AG04449 (cell line): ENCODE measurements at places on chromosomes 6 and 20.

- DNase-seq, result no peak
Observed at GRCh38 chr6:27474172-27474465, 1.2 kb upstream of the ZNF184 start.

DNA sequence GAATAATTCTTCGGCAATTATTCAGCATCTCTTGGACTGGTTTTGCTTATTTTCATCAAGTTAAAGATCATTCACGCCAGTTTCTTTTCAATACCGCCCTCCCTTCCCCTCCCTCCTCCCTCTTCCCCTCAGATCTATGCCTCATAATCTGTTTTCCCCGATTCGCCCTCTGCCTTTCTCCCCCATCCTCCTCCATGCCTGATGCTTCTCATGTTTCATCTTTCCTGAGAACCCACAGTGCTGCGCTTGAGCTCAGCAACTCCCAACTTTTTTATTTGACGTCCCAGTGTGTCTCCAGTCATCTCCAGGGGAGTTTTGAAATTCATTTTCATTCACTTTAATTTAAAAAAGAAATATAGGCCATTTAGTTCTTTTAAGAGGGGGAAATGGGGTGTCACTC is 142.7 kb downstream of the PTPRT start:
- DNase-seq, result no peak

- DNase-seq, result no peak
Observed at GRCh38 chr6:166587631-166588413, 1.3 kb upstream of the RAMACL start.

- DNase-seq, result no peak
Observed at GRCh38 chr6:48689498-48689897, 578.5 kb upstream of the PTCHD4 start.

GRCh38 chr6:87393026-87393622 is 14.6 kb upstream of the CFAP206 start:
- no peak for DNase-seq

GRCh38 chr6:25340431-25341202 is 61.4 kb downstream of the CARMIL1 start:
- DNase-seq, result no peak

- no peak for DNase-seq
Observed at GRCh38 chr6:127404133-127404532, 55.1 kb downstream of the KIAA0408 start.

DNA sequence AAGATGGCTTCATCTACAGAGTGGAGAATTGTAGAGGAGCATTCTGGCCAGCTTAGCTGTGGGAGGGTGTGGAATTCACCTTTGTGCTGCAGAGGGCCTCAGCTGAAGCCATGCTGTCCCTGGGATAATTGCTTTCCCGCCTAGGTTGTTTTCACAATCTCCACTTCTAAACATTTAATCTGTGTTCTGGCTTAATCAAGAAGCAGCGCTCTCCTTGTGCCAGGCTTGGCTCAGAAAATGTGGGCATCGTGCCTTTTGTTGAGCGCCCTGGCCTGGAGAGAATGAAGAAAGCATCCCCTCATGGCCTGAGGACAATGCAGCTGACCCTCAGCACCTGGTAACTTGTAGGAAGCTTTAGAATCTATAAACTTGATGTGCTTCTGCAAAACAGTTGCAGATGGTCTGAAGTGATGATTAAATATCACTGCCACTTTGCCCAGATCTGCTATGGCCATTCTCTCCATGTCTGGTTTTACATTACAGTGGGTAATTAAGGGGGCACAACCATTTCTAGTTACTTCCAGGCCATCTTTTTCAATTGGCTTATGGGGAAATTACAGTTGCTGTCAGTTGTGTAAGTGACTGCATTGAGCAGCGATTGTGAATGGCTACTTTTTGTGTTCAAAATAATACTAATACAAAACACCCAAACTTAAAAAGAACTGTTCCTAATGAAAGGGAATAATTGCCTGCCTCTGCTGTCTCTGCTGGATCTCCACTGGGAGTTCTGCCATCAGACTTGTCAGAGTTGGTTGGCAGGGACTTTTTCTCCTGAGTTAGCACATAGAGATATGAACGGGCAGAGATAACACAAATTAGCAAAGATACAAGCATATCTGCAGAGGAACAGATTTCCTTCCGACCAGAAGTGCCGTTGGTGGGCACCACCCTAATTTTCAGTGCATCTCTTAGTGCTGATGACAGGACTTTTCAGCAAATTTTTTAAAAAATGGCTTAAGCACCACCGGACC is 18.4 kb downstream of the CTNNBL1 start:
- no peak for DNase-seq

DNA sequence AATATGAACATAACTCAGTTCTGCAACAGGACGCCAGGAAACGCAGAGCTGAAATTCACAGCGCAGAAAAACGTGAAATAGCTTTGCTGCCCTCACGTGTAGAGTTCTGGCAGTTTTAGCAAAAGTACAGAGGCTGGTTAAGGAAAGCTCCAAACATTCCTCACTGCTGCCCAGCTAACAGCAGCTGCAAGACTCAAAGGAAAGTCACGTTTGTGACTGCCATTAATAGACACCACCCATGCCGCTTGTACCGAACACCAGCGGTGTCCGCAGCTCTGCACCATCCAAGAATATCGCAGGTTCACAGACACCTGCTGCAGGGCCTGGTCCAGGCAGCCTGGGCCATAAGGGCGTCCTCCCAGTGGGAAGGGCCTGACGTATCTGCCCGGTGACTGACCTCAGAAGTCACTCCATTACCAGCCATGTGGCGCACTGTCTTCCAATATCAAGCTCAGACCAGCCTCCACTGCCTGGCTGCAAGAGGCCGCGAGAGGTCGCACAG is 61.4 kb downstream of the WDR27 start:
- no peak for DNase-seq

DNA sequence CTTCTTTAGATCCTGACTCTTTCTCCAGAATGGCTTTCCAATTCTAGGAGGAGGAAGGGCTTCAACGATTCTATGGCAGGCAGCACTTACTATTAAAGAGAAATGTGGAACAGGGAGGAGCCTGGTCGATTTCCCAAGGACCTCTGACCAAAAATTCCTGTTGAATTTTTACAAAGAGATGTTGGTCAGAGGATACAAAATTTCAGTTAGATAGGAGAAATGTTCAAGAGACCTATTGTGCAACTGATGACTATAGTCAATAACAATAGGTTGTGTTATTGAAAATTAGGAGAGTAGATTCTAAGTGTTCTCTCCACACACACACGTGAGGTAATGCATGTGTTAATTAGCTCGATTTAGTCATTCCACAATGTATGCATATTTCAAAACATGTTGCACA is 130.1 kb upstream of the TNFAIP3 start:
- no peak for DNase-seq

DNA sequence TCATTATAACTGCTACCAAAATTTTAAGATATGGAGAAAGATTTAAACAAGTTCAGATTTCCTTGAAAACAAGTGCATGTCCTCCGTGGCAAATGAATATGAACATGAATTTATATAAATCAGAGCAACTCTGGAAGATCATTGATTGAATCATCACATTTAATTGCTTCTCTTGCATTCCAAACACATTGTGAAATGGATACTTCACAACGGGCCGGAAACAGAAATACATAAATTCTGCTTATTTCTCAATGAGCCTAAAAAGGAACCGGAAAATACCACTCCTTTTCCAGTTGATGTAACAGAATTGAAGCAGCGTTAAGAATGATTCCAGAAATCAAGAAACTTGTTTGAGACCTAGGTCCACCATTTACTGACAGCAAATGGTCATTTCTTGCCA is 134.6 kb upstream of the BTN3A2 start:
- no peak for DNase-seq

GRCh38 chr6:151655099-151655498 is 152.4 kb upstream of the ESR1 start:
- DNase-seq, result no peak

- DNase-seq, result no peak
Observed at GRCh38 chr6:144219056-144219685, 66.0 kb upstream of the UTRN start.

GRCh38 chr6:161239001-161239400 is 34.9 kb downstream of the AGPAT4 start:
- DNase-seq, result no peak

DNA sequence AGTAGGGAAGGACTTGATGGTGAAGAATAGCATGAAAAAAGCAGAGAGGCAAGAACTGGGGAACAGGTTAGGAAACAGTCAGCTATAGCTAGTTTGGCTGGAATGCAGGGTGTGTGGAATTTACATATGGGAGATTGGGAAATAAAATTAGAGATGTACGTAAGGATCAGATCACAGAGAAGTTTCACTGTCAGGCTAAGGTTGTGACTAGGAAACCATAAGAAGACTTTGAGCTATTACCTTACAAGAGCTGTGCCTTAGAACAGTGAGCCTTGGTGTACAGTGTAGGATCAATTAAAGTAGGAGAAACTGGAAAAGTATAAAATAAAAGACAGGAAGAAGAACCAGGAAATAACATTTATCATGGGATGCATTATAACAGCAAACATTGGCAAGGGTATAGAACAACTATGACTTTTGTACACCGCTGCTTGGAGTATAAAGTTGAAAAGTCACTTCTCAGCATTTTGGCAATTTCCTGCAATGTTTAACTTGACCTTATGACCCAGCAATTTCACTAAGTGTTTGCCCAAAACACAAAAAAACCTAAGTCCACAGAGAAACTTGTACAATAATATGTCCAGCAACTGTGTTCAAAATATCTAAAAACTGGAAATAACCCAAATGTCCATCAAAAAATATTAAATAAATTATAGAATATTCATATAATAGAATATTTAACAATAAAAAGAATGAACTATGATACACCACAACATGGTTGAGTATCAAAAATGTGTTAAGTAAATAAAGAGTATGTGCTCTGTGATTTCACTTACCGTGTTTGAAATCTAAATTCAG is 31.2 kb upstream of the SPTLC3 start:
- DNase-seq, result no peak
